ENCODE measurements at places on chromosomes 3 and 15. TPM values are rescaled to one million over a fixed set of nuclear protein-coding genes. Genes with fewer than 3 reads are reported as not detected.

GRCh38 chr3:107963581-107963980 lies 127.2 kb downstream of the CD47 start:
- H3K27ac ChIP-seq: no peak overlapping the region
- H3K4me1 ChIP-seq: peaks cover 17% of the 10 kb centered on the region
- no peaks in the 10 kb centered on the region for H3K27me3 ChIP-seq
- DNase-seq: no peak
- no peaks in the 10 kb centered on the region for H3K36me3 ChIP-seq
- no peak overlapping the region for H3K4me3 ChIP-seq

Gene MB21D2
- total RNA-seq: 0.45 TPM

GRCh38 chr3:108947855-108948254 lies 5.8 kb downstream of the GUCA1C start:
- no peak overlapping the region for H3K27ac ChIP-seq
- H3K36me3 ChIP-seq: no peaks in the 10 kb centered on the region
- no peaks in the 10 kb centered on the region for H3K4me1 ChIP-seq
- no peak for DNase-seq
- no peaks in the 10 kb centered on the region for H3K27me3 ChIP-seq

Gene SGO1
- 1.7 TPM for total RNA-seq

Gene TRPM1
- not detected for total RNA-seq

DNA sequence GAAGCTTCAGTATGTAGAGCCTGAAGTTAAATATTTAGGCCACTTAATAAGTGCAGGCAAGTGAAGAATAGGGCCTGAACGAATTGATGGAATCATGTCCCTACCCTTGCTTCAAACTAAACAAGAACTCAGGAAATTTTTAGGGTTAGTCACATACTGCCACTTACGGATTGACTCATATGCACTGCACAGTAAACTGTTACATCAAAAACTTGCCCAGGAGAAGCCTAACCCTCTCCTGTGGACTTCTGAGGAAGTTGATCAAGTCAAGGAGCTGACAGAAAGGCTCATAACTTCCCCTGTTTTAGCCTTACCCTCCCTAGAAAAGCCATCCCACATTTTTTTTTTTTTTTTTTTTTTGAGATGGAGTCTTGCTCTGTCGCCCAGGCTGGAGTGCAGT lies 20.6 kb upstream of the KBTBD12 start:
- no peaks in the 10 kb centered on the region for H3K27me3 ChIP-seq
- no peak overlapping the region for H3K27ac ChIP-seq
- H3K36me3 ChIP-seq: no peaks in the 10 kb centered on the region
- no peak overlapping the region for H3K4me3 ChIP-seq
- H3K4me1 ChIP-seq: no peaks in the 10 kb centered on the region

Gene TNNC1
- total RNA-seq: 6.5 TPM

GRCh38 chr15:58492661-58493397 lies 61.0 kb downstream of the LIPC start:
- no peaks in the 10 kb centered on the region for H3K27me3 ChIP-seq
- no peak overlapping the region for H3K27ac ChIP-seq
- no peak for DNase-seq
- H3K36me3 ChIP-seq: no peaks in the 10 kb centered on the region
- H3K4me3 ChIP-seq: no peak overlapping the region
- H3K4me1 ChIP-seq: no peaks in the 10 kb centered on the region

Gene EFCC1
- total RNA-seq: 10.3 TPM

- H3K4me3 ChIP-seq: no peak overlapping the region
- no peaks in the 10 kb centered on the region for H3K27me3 ChIP-seq
- H3K4me1 ChIP-seq: peaks cover 34% of the 10 kb centered on the region
- DNase-seq: no peak
These were observed 14.9 kb downstream of the ITGA11 start for GRCh38 chr15:68417051-68417450.

Measured in stomach (tissue), 19 donors.